HEK293T (cell line): ENCODE measurements at places on chromosomes 2 and 18.

GRCh38 chr2:226137201-226137811 is 662.3 kb downstream of the IRS1 start:
- DNase-seq = no peak

GRCh38 chr18:48753691-48754090 is 197.1 kb downstream of the SMAD7 start:
- no peak for DNase-seq

GRCh38 chr2:14306268-14306861 is 326.2 kb upstream of the LRATD1 start:
- no peak for DNase-seq

DNA sequence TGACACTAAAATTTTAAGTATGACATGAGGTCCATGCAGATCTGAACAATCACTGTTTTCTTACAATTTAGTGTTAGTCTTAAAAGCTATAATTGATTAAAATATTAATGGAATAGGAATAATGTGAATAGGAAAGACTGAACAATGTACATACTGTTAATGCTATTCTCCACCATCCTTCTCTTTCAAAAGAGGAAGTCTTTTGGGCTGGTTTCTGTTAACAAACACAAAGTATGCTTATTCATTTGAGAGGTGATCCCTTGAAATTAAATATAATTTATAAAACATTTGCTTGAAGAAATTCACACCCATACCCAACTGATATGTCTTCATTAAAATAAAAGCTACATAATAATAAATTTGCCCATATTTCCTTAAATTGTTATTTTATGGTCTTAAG is 2.3 kb downstream of the STPG4 start:
- DNase-seq = no peak

DNA sequence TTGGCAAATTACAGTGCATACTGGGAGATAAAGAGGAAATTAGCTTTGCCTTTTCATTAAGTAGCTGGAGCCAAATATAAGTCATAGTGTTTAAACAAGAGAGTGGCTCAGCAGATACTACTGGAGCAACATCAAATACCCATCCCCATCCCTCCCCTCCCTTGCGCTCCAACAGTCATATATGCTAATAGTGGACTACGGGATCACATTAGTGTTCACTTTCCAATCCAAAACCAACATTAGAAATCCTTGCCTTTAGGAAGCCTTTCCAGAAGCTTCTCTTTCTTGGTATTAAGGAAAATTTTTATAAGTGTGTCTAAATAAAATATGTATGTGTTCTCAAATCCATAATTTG is 1669.3 kb downstream of the SUCLG1 start:
- no peak for DNase-seq

DNA sequence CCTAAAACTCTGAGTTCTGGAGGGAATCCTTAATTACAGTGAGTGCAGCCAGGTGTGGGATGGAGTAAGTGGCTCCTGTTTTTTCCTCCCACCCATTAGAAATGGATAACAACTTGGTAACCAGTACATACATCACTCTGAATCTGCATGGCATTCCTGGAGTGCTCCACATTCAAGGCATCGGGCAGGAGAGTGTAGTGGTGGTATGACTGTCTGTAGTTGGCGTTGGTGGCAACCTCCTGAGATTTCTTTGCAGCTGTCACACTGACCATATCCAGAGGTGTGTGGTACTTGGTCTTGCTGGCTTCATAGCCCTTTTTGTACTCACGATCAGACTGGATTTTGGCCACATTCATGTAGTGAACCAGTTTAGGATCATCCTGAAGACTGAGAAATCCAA is 68.3 kb downstream of the NEB start:
- DNase-seq = no peak

DNA sequence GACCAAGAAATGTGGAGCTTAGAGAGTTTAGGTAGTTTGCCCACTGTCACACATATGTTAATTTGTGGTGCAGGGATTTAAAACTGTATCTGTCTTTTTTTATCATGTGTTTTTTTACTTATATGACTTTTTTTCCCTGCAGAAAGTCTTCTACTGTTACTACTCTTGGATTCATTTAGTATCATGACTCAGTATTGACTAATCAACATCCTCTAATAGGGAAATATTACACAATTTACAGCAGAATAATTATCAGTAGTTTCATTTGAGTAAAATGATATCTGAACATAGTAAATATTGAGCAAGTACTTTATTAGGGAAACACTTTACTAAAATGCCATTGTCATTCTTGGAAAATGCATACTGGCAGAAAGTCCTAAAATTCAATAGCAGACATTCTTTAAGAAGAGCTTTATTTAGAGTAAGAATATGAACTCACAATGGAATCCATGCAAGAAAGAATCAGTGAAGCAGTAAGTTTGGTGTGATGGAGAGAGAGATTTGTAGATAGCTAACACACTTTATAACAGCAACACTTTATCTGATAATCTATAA is 425.9 kb upstream of the SLC8A1 start:
- DNase-seq = no peak

DNA sequence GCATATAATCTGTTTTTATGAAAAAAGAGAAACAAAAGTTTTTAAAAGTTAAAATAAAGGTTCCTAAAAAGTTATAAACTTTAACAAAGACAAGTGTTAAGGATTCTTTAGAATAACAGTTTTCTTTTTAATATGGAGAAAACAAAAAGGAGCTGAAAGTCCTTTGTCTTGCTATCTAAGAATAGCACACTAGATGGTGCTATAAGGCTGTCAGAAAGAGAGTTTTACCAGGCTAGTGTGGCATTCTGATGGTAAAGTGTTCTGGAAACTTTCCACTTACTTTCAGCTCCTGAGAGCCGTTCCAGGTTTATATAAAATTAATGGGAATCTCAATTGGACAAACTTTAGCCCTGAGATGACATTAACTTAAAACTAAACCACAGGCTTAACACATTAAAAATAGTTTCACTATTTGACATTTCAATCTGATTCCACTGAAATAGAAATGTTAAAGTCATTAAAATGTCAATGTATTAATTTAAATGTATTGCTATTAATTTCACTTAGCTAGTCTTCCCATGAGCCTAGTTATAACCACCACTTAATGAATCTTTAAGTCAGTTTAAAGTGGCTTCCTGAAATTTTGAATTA is 3.7 kb downstream of the FBXO48 start:
- peak; percentile 26 for DNase-seq

DNA sequence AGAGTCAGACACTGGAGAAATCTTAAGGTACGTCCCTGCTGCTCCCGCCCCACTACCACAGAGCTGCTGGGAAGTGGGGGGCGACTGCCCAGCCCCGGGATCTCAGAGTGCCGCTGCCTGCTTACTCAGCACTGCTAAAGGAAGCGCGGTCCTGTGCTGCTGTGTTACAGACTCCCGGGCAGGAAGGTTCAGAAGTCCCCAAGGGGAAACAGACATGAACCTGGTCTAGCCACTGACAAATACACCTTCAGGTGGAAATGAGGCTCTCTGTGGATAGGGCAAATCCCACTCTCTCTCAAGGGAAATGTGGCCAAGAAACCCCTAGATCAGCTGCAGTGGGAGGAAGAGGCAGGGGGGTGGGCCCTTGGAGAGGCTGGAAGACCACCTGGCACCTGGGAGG is 13.7 kb downstream of the MTERF4 start:
- DNase-seq = no peak

GRCh38 chr2:233359823-233360222 is 5.5 kb downstream of the DGKD start:
- DNase-seq = no peak

- no peak for DNase-seq
Measured at GRCh38 chr2:162058973-162059668, 14.9 kb downstream of the DPP4 start.

DNA sequence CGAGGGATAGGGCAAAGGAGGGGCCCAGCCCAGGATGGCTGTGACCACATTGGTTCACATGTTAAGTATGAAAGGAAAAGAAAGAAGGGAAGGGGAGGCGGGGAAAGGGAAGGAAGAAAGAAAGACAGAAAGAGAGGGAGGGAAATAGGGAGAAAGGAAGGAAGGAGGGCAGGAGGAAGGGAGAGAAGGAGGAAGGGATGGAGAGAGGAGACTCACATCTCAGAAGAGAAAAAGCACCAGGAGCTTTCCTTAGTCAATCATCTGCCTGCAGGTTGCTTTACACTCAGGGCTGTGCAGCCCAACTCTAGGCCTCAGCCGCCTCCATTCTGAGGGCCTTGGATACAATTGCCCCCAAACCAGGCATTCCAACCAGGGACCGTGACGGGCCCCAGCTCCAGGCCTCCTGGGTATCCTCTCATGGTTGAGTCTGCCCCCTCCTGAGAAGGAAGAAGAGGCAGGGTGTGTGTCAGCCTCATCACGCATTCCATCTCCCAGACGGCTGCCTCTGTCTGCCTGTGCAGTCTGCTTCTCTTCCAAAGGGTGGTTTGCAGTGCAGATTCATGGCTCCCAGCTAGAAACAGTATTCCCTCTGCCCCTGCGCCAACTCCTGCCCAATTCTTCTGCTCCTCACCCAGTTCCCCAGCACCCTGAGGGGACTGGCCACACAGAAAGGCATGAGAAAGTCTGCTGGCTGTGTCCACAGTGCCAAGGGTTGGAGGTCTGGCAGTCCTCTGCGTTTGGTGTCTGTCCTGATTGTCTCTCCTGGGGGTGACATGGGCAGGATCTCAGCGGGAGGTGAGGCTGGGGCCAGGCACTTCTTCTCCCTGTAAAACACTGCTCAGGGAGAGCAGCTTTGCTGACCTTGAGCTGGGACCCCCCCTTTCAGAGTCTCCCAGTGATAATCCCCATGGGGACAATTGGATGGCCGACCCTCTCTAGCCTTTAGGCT is 163.3 kb downstream of the SMAD7 start:
- no peak for DNase-seq

DNA sequence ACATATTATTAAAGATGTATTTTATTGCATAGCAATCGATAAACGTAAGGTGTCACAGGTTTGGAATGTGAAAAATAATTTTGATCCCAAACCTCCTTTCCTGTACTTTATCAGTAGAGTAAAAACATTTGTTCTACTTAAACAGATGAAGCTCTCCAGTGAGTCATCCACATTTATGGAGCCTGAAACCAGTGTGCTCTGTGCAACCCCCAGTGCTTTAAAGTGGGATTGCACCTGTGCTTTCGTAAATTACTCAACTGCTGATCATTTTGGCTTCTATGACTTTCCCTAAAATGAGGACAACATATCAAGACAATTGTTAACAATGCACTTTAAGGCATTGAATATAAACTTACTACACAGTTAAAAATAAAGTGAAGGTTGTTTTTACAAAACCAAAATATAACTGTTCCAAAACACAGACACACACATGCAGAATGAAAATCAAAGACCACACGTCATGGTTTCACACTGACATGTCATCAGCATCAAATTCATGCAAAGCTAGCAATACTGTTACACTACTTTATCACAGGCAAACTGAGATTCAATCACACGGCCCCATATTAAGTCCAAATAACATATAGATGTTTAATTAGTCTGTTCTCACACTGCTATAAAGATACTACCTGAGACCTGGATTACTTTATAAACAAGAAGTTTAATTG is 9.7 kb downstream of the TMEM18 start:
- DNase-seq = peak; percentile 37

DNA sequence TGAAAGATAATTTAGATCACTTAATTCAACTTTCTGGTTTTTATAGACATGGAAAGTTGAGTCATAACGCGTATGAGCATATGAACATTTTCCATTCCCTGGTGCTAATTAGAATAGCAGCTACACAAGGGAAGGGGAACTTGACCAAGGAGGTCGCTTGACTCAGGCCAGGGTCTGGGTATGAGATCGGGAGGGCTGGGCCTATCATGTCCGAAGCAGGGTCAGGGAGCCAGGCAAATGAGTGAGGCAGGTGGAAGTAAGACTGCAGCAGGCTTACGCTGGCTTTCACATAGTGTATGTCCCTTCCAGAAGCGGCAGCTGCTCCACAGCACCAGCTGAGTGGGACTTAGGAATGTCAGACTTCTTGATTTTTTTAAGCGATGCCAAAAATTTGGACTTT is 14.7 kb downstream of the RALB start:
- DNase-seq = no peak
